Cardiac fibroblast (primary cell): ENCODE measurements at places on chromosomes 12 and 14.
A peak's percentile ranks its signal among the peaks of the same experiment; 100 is the strongest.

DNA sequence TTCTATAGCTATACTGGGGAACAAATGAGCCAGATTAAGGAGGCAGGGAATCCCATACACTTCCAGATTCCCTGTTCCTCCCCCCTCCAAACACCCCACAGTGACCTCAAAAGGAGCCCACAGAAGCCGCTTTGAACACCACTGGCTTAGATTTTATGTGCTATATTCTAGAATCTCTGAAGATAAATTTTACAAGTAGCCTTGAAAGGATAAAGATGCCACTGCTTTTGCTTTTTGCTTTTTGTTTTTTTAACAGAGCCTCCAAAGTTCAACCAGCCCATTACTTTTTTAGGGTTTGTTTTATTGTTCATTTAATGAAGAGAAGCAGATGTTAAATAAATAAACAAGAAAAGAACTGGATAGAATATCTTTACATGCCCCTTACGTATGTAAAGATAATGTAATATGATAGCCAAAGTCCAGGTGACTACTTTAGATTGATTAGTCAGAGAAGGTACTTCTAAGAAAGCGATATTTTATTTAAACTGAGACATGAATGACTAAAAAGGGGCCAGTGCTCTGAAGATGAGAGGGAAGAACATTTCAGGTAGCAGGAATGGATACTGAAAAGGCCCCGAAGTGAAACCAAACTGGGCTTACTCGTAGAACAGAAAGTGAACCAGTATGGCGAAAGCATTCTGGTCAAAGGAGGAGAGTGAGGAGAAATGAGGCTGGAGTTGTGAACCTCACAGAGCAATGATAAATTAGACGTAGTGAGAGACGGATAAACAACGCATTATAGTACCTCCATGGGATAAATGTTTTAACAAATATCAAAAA lies 44.6 kb downstream of the DUSP6 start:
- no peak for DNase-seq

DNA sequence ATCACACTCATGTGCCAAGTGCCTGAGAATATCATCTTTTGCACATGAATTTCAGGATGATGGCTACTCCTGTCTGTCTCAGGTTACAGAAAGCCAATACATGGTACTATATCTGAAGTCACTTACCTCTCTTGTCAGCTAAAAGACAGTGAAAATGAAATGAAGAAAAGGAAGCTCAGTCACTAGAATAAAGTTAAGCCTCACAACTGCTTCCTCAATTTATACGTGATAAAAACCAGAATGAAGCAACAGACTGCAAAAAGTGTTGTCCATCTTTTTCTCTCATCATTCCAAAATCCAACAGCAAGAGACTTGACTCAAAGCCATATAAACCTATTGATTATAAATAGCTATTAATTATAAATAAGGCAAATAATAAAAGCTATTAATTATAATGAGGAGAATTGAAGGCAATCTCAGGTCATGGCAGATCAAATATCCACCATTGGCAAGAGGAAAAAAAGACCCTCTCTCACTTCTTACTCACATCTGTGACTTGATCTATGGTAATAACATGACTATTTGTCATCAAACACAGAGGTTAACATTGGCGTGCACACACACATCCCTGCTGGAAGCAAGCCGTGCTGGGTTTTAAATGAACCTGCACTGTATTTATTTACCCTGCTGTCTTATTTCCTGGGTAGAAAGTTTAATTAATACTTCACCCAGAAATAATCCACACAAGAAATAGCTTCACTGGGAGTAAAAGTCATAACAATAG lies 10.0 kb downstream of the NIN start:
- DNase-seq: no peak

- no peak for DNase-seq
Observed at GRCh38 chr14:23793532-23793931, 157.4 kb downstream of the DHRS2 start.

GRCh38 chr12:64057706-64058105 lies 164.4 kb downstream of the KICS2 start:
- no peak for DNase-seq

- peak; percentile 85 for DNase-seq
Observed at GRCh38 chr12:64256166-64256800, 34.2 kb upstream of the KICS2 start.

DNA sequence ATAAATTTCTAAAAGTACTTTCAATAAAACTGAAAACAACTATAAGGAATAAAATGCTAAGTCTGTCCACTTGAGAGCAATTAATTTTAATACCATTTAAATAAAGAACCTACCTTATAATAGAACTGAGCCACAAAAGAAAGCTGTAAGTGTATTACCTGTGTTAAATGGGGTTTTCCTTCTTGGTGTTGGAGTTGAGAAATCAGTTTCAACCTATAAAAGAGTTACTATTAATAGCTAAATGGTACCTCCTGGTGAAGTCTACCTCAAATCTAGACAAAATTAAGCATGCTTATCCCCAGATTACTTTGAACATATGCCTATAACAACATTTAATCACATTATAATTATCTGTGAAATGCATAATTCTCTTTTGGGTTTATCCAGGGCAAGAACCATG lies 48.8 kb downstream of the MIS18BP1 start:
- DNase-seq: no peak

- DNase-seq: no peak
Observed at GRCh38 chr14:51248016-51248987, 8.3 kb downstream of the TMX1 start.

- peak; percentile 76 for DNase-seq
Observed at GRCh38 chr12:109888179-109889020, 8.1 kb upstream of the GLTP start.

DNA sequence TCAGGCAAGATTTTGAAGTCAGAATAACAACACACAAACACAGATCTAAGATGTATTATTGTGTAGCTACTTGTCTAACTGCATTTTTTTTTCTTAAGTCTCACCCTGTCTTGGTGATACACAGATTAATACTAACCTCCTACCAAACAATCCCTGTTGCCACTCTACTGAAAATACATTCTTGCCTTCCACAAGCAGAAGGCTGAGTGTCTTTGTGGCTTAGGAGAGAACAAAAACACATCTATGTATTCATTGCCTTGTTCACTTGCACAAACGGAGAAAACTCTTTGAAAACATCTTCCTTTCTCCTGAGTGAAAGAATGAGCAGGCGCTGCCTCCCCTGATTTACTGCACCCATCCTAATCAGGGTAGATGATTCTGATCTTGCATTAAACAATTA lies 642.2 kb downstream of the DIO2 start:
- no peak for DNase-seq

DNA sequence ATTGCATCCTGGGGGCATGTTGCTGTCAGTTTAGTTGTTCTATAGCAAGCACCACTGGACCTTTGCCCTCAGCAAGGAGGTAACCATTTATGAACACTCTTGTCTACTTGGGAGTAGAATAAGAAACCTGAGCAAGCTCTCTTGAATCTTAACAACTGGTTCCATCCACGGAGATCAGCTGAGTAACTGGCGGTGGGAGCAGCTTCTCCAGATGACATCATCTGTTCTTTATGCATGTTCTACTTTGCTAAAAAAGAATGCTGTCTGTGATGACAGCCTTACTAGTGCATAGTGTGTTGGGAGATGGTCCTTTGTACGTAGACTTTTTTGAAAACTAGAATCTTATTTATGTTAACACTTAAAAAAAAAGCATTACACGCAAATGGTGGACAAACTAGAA lies 17.7 kb downstream of the SLC4A8 start:
- peak; percentile 37 for DNase-seq

DNA sequence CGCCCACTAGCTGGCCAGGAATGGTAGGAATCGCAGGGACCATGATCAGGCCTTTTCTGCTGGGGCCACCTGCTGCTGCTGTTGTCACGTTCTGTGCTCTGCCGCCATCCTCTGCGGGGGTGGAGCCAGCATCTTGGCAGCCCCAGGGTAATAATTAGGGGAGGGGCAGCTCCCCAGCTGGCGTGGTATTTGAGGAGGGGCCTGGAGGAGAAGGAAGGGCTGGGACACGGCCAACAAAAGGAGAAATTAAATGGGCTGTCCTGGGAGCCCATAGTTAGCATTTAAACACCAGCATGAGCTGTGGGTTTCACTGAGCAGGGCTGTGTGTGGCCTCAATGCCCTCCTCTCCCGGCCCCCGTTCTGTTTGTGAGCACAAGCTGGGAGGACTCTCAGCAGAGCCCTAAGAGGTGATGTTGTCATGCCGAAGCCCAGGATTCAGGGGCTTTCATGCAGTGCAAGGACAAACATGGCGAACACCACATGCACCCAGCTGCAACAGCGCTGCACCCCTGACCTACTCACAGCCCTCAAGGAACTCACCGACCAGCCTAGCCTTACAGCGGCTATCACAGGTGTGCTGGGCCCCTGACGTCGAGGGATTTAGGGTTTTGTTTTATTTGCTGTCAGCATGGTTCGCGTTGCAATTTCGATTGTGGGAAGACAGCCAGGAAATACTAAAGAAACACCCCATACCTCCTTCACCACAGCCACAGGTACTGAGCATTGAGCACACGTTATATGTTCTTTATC lies 324.3 kb downstream of the CACNA1C start:
- no peak for DNase-seq
